HS-27A (cell line): ENCODE measurements at places on chromosomes 2 and 18.

DNA sequence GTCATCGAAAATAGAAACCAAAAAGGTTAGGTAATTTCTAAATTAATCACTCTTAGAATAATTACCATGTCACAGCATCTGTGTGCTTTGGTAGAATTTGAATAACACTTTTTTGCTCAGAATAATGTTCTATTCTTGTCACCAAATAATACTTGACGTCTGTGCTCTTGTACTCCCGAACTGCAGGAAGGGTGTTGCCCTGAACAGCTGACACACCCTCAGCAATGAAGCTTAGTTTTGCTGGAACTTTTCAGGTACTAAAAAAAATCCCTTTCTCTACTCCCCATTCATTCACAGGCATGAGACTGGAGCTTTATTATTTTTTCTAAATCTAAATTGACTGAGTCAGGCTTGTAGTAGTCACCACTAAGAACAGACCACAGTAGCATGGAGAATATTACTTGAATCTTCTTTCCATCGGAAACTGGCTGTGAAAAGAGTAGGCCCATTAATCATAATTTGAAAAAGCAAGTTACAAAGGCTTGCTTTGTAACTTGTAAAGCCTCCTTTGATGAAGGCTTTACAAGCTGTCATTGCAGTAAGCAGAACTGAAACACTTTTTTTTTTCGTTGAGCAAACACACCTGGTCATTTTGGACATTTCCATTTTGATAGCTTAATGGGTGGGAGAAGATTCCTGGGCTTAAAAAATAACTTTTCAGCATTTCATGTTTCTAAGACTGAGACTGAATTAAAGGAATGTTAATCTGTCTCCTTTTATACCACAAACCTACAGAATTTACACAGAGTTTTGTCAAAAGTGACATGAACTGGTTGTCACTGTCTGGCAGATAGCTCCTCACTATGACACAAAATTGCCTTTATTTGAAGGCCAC, 70.3 kb upstream of the PELI1 start:
- no peak for DNase-seq

DNA sequence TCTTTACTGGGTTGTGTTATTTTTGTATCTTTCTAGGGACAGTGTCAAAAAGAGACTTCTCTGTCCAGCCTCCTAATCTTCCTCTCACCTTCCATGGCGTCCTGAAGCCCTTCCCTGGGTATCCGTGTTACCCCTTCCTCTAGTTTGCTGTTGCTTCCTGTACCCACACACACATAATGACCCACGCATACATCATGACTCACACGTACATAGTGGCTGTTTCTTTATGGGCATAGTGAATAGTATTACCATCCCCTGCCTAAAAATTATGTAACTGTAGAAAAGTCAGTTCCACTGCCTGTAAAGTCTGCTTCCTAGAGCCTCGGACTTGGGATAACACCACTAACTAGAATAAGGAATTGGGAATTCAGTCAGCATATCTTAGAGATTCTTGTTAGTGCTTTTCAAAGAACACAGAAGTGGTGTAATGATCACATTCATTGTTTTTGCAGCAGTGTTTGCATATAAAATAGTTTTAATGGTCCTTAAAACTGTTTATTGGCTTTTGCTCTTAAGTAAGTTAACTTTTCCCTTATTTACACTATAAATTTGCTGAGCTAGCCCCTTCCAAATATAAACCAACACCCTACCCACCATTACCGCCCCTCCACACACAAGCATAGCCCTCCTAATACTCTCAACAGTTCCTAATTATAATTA, 308.4 kb upstream of the RAB12 start:
- DNase-seq: no peak

GRCh38 chr2:49286726-49287125, 132.4 kb upstream of the FSHR start:
- DNase-seq: no peak

- DNase-seq: no peak
These were observed 40.9 kb downstream of the CDH2 start for GRCh38 chr18:28136071-28136470.

- DNase-seq: no peak
These were observed 27.0 kb upstream of the DPYSL5 start for GRCh38 chr2:26820932-26821331.

- no peak for DNase-seq
These were observed 32.1 kb downstream of the ME2 start for GRCh38 chr18:50911006-50911405.

GRCh38 chr2:200765995-200766660, 45.6 kb upstream of the BZW1 start:
- DNase-seq: no peak

DNA sequence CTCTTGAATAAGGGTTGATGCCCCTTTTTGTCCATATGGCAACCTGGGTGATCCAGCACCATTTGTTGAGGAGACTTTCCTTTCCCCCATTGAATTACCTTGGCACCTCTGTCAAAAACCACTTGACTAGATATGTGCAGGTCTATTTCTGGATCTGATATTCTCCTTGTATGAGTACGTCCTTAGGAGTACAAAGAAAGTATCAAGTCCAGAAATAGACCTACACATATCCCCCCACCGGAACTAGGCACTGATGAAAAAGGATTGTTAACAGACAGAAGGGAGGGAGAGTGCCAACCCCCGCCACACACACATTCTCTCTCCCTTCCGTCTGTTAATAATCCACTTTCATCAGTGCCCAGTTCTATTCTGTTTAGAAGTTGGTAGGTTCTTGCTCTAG, 225.0 kb downstream of the TMEM163 start:
- no peak for DNase-seq

DNA sequence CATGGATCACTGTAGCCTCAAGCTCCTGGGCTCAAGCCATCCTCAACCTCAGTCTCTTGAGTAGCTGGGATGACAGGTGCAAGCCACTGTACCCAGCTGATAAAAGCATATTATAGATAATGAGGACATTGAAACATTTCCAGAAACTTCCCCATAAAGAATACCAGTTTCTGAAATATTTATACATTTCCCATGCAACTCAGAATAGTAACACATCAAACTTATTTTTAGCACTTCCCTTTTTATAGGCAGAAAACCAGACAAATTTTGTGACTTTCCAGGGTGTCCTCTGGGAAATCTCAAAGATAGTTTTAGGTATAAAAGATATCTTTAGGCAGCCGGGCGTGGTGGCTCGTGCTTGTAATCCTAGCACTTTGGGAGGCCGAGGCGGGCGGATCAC, 25.1 kb upstream of the DPYSL5 start:
- no peak for DNase-seq

GRCh38 chr2:208015475-208015874, 9.9 kb downstream of the PLEKHM3 start:
- DNase-seq: no peak

DNA sequence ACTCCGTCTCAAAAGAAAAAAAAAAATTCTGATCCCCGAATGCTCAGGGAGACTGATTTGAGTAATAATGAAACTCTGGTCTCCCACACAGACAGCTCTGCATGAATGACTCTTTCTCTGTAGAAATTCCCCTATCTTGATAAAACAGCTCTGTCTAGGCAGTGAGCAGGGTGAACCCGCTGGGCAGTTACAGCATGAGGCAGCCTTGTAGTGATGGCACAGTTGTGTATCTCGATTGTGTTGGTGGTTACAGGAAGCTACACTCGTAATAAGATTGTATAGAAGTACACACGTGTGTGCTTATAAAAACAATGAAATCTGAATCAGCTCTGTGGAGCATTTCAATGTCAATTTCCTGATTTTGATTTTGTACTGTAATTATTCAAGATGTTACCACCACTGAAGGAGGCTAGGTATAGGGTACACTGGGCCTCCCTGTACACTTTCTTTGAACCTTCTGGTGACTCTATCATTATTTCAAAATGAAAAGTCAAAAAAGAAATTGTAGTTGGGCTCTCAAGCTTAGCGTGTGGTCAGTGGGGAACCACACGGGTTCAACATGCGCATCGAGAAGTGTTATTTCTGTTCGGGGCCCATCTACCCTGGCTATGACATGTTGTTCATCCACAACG, 34.9 kb upstream of the ATP8B1 start:
- DNase-seq: no peak

GRCh38 chr18:51941999-51942398, 398.0 kb upstream of the DCC start:
- DNase-seq: no peak

DNA sequence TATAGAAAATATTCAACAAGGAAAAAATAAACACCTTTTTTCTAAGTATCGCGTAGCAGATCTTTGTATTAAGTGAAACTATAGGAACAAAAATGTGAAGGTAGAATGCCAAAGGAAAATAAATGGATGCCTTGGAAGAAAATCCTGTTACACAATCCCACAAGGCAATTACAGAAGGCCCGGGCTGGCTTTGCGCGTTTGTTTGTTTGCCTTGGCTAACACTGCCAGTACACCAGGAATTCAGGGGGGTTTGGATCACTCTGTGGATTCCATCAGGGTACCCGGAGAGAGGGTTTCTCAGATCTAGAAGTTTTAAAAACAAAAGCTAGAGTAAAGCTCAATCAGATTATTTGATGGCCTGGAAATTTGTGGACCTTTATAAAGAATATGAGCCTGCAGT, 478.3 kb downstream of the FBXO15 start:
- no peak for DNase-seq

DNA sequence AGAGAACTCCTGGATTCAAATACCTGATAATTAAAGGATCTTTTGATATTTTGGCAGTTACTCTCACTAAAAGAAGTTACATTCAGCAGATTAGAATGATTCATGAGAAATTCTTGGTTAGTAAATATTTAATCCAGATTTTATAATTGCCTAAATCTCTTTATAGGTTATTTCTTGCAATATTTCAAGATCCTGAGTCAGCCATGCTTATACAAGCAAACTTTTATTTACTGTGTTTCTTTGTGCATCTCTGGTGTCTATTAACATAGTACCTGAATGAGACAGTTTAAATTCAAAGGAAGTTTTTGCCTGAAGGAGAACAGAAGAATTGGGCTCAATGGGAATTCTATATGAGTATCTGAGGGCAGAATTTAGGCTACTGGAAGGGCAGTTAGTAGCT, 249.3 kb downstream of the ERBB4 start:
- DNase-seq: no peak

- DNase-seq: no peak
These were observed 14.5 kb upstream of the PLA2R1 start for GRCh38 chr2:160076914-160077313.

DNA sequence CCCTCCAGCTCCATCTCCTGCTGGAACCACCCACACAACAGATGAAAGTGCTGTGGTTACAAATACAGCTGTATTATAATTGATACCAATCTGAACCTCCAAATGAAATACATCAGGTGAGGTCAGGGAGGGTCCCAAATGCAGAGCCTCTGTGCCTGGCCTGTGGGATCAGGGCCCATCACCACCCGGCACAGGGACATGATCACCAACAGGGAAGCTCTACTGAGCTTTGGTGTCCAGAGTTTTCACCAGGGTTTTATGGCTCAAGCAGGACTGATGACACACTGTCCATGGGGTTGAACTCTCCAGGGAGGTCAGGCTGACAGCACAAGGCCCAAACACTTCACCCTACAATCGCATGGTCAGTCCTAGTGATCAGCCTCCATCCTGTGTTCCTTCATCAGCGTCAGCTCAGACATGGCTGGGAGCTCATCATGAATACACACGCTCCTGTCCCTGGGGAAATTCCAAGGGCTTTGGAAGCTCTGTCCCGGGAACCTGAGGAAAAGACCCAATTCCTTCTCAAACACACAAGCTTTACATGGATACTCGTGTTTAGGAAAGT, 3.9 kb upstream of the PXDN start:
- no peak for DNase-seq

DNA sequence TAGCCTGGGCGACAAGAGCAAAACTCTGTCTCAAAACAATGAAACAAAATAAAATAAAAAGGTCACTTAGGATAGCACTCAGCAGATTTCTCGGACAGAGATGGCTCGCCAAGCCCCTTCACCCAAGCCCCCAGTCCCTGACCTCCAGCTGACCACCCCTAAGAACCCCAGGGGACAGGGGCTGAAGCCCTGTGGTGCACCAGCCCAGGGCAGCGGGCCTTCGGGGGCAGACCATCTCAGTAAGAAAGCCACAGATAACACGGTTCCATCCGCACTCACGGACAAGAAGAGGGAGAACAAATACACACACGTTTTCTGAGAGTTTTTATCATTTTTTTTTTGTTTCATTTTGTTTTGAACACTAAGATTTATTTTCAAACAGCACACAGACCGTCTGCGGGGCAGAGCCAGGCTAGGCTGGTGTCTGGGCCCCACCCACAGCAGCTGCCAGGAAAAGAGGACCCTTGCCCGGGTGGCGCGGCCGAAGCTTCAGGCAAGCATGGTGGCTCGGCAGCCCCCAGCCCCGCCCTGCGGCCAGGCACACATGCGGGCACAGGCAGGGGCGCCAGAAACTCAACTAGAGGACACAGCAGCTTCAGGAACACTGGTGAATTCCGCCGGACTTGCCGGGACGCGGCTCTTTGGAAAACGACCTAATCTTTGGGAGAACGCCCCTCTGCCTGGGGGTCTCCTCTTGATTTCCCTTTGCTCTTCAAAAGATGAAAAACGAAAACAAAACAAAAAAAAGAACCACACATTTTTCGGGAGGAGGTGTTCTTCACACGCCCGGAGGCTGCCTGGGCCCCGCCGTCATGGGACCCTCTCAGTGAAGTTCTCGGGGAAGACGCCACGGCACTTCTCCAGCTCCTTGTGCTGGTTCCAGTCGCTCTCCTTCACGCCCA, 59.0 kb downstream of the BIN1 start:
- DNase-seq: no peak

DNA sequence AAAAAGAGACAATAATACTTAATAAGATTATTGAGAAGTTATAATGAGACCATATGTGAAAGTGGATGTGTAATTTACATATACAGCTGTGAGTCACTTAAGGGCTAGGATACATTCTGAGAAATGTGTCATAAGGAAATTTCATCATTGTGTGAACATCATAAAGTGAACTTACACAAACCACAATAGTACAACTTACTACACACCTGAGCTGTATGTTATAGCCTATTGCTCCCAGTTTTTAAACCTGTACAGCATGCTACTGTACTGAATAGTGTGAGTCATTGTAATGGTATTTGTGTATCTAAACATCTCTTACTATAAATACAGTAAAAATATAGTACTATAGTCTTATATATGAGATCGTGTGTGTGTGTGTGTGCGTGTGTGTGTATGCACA, 1420.3 kb upstream of the PIK3C3 start:
- DNase-seq: no peak

DNA sequence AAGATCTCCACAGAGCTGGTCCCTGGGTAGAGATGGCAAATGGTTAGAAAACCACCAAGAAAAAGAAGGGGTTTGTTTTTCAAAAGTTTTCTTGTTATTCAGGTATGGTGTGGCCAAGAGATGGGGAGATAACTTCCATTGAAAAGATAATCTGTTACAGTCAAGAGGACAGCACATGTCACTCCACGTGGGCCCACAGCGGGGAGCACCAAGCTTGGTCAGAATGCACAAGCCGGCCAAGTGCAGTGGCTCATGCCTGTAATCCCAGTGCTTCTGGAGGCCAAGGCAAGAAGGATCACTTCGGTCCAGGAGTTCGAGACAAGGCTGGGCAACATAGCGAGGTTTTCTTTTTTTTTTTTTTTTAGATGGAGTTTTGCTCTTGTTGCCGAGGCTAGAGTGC, 6.0 kb upstream of the LCLAT1 start:
- no peak for DNase-seq

DNA sequence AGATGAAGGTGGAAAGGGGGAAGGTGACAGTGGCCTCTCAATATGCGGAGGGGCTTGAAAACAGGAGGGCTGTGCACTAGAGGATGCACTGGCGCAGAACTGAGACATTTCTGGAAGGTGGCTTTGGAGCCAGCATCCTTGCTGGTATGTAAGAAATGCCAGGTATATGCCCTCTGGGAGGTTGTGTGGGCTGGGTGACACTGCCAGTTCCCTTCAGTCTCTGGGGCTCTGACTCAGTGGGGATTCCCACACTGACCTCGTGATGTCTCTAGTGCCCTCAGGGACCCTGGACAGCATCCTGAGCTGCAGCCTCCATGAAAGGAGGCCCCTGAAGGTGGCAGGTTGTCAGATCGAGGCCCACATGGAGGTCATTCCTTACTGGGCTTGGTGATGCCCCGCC, 74.0 kb downstream of the AGAP1 start:
- DNase-seq: no peak
